ENCODE measurements at places on chromosomes 12 and 14.
A peak's percentile ranks its signal among the peaks of the same experiment; 100 is the strongest.

DNA sequence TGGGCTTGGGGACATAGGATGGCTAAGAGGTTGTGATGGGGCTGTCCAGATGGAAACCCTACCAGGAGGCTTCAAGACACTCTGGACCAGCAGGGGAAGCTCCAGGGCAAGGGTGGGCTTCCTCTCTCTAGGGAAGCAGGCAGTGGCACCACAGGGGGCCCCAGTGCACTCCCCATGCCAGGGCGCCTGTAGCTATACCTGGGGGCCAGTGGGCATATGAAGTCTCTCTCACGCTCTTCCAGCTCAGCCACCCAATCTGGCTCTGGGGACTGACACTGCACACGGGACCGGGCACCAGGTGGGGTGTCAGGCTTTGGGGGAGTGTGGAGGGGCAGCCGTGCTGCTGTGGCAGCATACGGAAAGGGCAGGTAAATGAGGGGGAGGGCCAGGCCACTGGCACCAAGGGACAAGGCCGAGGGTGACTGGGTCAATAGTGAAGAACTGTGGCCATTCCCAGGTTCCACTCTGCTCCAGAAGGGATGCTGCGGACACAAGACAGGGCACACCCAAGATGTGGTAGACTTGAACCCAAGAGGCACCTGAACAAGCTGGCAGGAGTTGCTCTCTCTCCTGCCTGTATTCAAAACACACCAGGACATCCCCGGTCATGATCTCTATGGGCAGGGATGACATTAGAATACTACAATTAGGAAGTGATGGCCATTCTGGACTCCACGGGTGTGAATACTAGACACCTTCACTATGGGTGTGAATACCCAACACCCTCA lies 27.5 kb downstream of the RFLNA start:
- no peak for DNase-seq

DNA sequence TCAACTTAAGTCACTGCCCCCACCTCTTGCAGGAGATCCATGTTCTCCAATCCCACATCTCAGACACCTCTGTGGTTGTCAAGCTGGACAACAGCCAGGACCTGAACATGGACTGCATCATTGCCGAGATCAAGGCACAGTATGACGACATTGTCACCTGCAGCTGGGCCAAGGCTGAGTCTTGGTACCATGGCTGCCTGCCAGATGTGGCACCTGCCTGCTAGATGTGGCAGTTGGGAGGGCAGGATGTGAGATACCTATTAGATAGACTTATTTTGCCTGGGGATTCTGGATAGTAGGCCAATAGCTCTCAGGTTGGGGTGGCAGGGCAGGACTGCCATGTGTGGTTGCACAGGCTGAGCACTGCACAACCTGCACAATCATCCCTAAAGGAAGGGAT lies 7.9 kb upstream of the KRT86 start:
- DNase-seq = no peak

DNA sequence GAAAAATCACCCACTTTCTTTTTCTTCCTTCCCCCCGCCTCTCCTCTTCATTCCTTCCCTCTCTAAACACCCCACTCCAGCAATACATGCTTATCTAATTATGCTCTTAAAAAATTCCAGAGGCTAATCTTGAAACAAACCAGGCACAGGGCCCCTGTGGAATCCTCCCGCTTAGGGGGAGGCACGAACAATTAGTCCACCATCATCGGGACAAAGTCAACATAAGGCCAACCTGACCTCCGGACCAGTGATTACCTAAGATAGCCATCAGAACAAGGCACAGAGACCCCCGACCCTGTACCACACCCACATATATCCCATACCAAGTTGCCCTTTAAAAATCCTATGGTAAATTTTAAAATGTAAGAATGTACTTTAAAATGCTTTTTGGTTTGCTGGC lies 47.1 kb downstream of the KIF21A start:
- DNase-seq = no peak

DNA sequence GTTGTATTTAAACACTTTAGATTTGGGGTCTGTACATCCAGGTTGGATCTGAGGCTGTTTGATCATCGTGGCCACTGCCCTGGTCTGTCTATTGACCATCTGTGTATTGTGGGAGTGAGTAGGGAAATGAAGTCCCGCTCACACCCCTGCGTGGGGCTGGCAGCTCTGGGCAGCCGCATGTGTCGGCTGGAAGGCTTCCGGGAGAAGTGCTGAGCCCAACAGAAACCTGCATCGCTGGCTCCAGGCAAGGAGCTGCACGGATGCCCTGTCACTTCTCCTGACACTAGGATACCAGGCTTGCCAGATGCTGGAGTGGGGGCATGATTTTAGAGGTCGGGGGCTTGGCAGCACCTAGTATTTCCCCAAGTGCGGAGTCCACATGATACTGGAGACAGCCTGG lies 93.6 kb downstream of the PHETA1 start:
- DNase-seq = no peak

- no peak for DNase-seq
These were observed 34.6 kb downstream of the LMNTD1 start for GRCh38 chr12:25518512-25518911.

- no peak for DNase-seq
These were observed 913.6 kb downstream of the GALC start for GRCh38 chr14:87079416-87079815.

DNA sequence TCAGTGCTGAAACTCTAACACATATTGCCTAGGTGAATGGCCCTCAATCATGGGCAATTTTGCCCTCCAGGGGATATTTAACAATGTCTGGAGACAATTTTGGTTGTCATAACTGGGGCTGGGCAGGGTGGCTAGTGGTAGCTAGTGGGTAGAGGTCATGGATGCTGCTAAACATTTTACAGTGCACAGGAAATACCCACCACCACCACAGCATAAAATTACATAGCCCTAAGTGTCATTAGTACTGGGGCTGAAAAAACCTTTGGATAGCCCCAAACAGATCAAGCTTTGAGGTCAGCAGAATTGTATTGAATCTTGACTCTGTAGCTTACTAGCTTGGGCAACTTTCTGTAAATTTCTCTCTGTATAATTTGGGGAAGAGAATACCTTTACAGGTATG lies 758.0 kb downstream of the BCL11B start:
- DNase-seq = no peak

DNA sequence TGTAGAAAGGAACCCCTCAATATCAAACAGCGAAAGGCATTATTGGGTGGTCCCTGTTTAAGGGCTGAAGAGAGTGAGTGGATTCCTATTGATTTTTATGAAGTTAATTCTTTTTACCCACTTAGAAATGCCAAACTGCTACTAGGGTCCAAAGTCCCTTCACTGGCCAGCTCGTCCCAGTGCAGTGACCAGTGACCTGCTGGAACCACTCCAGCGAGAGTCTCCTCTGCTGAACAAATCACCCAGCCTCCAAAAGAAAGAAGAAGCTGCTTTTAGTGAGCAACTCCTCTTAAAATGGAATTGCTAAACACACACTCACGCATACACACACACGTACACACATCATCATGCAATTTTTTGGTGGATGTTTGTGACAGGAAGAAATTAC lies 198.2 kb upstream of the PLEKHG7 start:
- no peak for DNase-seq

DNA sequence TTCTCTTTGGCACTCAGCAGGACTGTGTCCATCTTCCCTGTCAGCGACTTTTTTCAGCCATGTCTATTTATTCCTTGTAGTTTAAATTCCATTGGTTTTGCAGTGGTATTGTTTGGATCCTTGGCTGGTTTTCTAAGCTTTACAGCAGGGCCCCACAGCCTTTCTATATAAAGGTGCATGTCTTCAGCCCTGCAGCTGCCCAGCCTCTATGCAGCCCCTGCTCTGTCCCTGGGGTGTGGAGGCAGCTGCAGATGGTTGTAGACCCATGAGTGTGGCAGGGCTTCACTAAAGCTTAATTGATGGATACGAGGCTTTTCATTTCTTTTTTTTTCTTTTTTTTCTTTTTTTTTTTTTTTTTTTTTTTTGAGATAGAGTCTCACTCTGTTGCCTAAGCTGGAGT lies 29.7 kb downstream of the SFSWAP start:
- DNase-seq = no peak

GRCh38 chr14:58533446-58533845 lies 104.3 kb upstream of the DACT1 start:
- no peak for DNase-seq

GRCh38 chr12:98939350-98939749 lies 294.3 kb downstream of the APAF1 start:
- DNase-seq = no peak

- no peak for DNase-seq
These were observed 35.9 kb downstream of the TRIM9 start for GRCh38 chr14:51059032-51059431.

GRCh38 chr12:10067942-10068341 lies 30.8 kb downstream of the CLEC1A start:
- DNase-seq = no peak

DNA sequence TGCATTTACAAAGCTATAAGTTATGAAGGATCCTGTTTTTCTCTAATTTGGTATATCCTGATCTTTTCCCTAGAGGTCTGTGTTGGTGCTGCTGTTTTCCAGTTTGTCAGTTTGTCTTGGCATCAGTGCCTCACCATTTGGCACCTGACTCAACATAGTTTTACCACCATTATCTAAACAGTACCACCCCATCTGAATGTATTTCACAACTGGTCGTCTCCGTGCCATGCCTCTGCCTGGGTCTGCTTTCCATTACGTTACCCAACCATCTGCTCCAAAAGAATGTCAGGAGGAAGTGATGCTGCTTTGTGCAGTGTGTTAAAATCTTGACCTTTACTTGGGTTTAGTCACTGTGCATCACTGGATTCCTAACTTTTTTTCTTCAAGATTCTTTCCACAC lies 129.3 kb upstream of the RASSF8 start:
- no peak for DNase-seq

DNA sequence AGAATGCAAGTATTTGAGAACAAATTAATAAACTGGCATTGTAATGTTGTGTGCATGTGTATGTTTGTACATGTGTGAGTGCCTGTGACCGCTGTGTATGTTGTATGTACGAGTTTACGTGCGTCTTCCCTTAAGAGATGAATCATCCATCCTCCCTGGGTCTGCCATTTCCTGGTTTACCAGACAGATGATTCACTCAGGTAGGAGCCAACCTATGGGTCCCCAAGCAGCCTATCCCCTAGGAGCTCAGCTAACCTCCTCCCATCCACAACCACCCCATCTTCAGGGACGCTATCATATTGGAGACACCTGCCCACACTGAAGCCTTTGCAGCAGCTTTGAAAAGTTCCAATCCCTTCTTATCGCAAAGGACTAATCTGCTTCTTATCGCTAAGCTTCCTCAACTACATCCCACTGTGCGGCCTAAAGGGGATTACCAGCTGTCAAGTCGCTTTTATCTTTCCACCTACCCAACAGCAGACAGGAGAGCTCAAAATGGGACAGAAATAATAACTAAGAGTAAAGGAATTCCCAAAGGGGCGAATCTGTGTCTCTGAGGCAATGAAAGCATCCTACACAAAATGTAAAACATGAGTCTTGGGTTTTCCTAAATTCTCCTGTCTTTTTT lies 81.5 kb upstream of the TMCC3 start:
- DNase-seq = no peak

DNA sequence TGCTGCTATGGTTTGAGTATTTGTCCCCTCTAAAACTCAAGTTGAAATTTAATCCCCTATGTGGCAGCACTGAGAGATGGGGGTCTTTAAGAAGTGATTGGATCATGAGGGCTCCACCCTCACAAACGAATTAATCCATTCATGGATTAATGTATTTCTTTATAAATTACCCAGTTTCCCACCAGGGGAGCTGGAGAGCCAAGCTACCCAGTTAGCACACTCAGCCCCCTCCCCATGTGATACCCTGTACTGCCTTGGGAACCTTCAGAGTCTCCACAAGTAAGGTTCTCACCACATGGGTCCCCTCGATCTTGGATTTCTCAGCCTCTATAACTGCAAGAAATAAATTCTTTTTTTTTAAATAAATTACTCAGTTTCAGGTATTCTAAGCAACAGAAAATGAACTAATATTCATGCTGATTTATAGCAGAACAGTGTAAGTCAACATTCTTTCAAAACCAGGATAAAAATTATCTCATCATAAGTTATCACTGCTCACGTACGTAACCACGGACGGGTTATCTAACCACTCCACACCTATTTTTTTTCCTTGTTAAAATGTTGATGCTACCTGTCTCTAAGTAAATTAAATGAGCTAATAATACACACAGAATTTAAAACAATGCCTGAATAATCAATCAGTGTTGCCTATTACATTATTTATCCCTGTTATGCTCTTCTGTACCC lies 3.6 kb downstream of the NAP1L1 start:
- no peak for DNase-seq

DNA sequence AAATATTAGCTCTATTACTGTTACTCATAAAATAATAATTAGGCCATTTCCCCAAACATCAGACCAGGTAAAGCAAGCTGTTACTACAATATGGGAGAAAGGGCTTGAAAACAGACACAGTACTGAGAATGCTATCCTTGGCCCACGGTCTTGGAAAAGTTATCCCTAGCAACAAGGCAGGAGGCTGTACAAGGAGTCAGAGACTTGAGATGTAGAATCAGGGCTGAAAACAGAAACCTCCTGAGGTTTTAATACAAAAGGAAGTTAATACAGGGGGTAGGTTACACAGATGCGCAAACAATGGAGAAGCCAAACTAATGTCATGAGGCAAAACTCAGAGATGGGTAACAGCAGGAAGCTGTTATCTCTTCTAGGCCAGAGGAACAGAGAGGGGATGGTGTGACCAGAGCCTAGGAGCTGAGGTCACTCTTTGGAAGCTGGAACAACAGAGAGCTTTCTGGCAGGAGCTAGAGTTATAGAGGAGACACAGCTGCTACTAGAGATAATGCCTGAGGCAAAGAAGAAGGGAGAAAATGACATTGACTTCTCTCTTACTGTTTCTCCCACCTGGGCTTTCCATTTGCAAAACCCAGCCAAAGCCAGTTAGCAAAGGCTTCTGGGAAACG lies 248.8 kb downstream of the SUDS3 start:
- no peak for DNase-seq

- DNase-seq = peak; percentile 42
These were observed 8.7 kb upstream of the KTN1 start for GRCh38 chr14:55571125-55571889.

GRCh38 chr14:103290494-103290893 lies 43.5 kb upstream of the EIF5 start:
- DNase-seq = no peak

GRCh38 chr12:105888696-105889095 lies 250.1 kb downstream of the NUAK1 start:
- DNase-seq = no peak

GRCh38 chr12:96824074-96824837 lies 82.8 kb upstream of the NEDD1 start:
- no peak for DNase-seq

DNA sequence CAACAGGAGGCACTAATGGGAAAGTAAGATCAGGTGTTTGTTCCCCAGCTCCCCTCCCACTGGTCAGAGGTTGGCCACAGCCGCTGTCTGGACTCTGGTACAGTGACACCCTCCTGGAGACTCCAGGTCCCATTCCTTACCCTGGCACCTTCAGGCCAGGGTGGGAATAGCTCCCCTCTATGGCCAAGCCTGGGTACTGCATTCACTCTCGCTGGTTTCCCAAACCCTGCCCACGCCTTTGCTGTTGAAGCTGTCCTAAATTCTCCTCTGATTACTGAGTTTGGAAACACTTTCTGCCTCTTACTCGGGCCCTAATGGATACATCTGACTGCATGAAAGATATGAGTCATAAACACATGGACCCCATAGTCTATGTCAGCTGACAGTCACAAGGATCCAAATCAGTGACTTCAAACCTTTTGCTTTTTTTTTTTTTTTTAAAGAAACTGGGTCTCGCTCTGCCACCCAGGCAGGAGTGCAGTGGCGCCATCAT lies 17.9 kb downstream of the HRK start:
- DNase-seq = no peak
